SK-N-DZ (cell line): ENCODE measurements at places on chromosomes 3 and 15.
A peak's percentile ranks its signal among the peaks of the same experiment; 100 is the strongest.

- no peak for DNase-seq
These were observed 147.0 kb upstream of the KCNMB2 start for GRCh38 chr3:178389258-178389657.

DNA sequence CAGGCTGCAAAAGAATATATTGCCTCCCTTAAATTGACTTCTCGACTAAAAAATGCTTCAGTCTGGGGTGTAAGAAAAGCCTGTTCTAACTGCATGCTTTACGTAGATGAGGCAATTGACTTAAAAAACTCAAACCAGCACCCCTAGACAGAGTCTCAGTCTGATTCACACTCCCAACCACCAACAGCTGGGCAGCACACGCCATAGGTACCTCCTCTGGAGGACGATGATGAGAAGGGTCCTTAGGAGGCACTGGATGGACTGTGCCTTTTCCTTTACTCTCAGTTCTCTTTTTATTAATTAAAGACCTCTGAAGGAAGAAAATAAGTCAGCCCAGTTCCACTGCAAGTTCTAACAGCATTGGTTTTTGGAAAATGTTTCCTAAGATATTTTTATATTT is 175.0 kb downstream of the PDZRN3 start:
- DNase-seq: no peak

DNA sequence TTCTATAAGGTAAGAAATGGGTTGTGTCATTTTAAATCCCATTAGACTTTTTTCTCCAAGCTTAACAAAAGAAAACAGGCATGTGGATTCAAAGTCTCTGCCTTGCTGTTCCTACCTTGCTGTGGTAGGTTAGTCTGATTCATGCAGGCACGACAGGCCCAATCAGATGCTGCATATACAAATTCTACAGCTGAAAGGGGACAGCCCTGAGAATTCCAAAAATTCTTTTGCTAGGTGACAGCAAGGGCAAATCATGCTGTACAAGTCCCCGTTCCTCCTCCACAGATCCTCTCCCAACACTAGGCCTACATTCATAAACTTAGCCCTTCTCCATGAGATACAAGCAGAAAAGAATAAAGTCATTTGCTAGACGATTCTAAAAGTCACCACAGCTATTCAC is 161.2 kb upstream of the THBS1 start:
- DNase-seq: no peak

GRCh38 chr3:127779747-127780146 is 42.6 kb downstream of the MGLL start:
- DNase-seq: no peak

GRCh38 chr3:153161138-153161713 is 800 bp upstream of the RAP2B start:
- peak; percentile 82 for DNase-seq

DNA sequence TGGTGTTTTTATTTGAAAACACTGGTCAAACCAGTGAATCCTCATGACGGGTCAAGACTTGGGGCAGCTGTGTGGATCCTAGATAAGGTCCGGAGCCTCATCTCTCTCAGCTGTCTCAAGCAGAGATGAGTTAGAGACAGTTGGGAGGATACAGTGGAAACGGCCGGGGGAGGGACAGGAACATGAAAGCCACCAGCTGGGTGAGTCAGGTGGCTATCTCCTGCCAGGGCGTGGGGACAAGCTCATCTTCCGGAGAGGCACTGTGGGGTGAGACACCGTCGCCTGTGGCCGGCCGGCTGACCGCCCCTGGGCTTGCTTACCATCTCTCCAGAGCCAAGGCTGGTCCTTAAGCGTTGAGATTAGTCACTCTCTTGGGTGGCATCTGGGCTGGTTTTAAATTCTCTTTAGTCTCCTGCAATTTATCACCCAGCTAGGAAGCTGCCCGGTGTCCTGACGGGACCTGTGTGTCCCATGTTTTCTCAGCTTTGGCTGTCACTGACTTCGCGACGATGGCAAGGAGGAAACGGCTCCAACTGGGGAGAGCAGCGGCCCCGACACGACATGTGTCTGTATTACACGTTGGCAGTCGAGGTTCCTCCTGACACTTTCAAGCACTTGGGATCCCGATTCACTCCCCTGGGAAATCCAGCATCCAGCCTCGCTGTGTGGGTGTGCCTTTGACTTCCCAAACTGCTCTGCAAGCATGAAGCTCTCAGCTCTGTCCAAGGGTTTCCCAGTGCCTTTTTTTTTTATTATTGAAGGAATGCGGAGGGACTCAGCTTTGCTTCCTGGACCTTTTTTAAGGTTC is 7.5 kb downstream of the ST8SIA2 start:
- no peak for DNase-seq

DNA sequence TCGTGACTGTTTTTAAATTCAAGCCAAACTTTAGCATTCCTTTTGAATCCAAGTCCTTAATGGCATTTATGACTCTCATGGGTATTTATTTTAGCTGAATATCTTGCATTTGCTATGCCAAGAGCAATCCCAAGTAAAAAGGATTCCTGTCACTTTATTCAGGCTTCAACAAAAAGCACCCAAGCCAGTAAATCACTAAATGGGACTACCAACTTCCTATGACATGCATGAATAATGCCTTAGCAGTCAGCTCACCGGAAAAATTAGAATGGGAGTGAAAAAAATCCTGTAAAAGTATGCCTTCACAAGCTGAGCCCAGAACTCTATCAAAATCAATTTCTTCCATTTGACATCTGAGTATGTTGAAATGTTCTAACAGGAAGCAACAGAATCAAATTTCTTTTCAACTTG is 1297.9 kb downstream of the ROBO2 start:
- no peak for DNase-seq

DNA sequence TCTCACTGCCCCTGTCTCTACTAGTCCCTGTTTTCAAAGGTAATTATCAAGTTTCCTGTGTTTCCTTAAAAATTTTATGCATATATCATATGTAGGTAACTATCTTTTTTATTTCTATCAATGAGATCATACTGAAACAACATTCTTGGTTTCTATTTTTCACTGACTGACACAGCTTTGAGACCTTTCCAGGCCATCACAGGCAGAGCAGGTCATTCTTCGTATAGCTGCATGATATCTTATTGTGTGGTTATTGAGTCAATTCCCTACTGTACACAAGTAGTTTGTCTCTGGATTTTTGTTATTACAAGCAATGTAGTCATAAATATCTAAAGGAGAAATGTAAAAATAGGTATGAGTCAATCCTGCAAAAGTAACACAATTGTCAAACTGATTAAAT is 169.6 kb downstream of the CFAP20DC start:
- DNase-seq: no peak
